ENCODE measurements at places on chromosomes 16 and 17. TPM values are rescaled to one million over a fixed set of nuclear protein-coding genes. Genes with fewer than 3 reads are reported as not detected.

- no peak for DNase-seq
Measured at GRCh38 chr17:49588726-49589576, 13.3 kb downstream of the NXPH3 start.

Gene NPIPB2
- total RNA-seq = 23.1 TPM

- DNase-seq = no peak
Measured at GRCh38 chr16:50227665-50228064, 38.7 kb upstream of the ADCY7 start.

Gene ARHGDIG
- total RNA-seq = 1.6 TPM

GRCh38 chr16:89375021-89375420, 115.3 kb downstream of the ANKRD11 start:
- no peak for DNase-seq

Gene DCAF7
- 74.8 TPM for total RNA-seq

Gene FLYWCH2
- 30.1 TPM for total RNA-seq

Gene HBZ
- 0.51 TPM for total RNA-seq

DNA sequence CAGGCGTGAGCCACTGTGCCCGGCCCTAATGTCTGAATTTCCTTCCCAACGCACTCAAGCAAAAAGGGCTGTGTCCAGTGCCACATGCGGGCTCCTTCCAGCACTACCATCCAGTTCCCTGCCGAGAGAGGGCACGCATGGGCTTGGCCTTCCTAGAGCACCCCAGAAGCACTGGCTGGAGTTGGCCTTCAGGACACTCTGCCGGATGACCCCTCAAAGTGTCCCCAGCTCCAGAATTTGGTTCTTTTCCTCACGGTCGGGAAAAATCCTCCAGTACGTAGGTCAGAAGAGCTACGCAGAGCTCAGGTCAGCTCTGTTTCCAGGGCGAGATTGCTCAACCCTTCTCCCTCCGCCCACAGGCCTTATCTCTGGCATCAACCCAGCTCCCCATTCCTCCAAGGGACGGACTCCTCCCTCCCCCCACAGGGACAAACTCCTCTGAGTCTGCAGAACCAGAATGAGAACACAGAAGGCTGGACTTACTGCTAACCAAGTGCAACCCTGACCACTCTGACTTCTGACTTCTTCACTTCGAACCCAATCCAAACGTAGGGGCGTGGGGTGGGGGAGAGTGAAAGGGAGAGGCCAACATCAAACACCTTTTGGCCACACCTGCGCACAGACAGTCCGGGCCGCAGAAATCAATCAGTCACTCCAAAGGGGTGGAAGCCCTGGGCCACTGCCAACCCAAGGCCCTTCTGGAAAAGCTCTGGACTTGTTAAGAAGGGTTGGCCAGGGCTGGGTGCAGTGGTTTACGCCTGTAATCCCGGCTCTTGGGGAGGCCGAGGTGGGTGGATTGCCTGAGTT, 3.6 kb downstream of the CDC42EP4 start:
- no peak for DNase-seq

GRCh38 chr16:68468842-68469241, 20.5 kb upstream of the SMPD3 start:
- no peak for DNase-seq

DNA sequence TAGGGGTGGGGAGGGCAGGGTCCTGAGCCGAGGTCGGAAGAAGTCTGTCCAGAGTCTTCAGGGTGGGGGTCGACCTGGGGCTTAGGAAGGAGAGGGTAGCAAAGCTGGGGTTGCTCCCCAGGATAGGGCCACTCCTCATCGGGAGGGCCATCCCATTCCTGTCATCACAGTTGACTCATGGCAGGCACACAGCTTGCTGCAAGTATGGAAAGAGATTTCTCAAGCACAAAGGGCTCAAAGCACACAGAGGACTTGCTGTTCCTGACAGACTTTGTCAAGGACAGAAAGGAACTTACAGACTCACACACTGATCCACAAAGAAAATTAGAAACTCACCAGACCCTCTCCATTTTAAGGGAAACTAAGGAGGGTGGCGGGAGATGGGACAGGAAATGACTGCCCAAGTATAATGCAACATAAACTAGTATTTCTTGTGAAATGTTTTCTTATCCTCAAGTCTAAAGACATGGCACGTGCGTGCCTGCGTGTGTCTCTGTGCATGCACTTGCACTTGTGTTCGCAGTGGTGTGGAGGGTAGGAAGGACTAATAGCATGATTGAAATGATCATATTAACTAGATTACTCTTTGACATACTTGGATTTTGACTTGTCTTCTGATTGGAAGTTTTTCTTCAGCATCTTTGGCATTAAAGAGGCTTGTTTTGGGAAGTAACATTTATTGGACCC, 2.4 kb downstream of the AOC2 start:
- DNase-seq = no peak

DNA sequence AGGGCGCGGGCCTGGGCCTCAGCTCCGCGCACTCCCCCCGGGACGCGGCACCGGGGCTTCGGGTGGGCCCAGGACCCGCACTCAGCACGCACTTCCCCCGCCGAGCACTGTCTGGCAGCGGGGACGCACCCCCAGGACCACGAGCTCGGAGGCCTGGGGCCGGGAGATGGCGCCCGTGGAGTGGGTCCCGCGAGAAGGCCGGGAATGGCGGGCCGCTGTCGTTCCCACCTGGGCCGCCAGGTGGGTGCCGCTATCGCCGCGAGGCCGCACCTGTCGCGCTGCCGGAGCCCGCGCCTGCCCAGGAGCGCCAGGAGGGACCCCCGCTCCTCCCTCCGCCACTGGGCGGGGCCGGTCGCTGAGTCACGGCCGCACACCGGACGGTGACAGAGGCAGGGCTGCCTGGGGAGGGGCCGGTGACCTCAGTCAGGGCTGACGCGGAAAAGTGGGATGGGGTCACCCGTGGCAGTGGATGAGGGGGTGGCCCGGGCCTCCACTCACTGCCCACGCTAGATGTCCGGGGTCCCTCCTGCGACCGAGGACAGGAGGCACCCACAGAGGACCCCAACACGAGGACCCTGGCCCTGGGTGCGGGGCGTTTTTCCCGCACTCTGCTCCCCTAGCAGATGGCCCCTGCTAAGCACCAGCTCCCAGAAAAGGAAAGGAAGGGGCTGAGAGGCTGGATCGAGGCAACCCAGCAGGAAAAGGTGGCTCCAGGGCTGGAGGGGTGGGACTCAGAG, 6.9 kb upstream of the ACTG1 start:
- peak; percentile 67 for DNase-seq

GRCh38 chr17:74694081-74694480, 18.6 kb downstream of the CD300LF start:
- no peak for DNase-seq

DNA sequence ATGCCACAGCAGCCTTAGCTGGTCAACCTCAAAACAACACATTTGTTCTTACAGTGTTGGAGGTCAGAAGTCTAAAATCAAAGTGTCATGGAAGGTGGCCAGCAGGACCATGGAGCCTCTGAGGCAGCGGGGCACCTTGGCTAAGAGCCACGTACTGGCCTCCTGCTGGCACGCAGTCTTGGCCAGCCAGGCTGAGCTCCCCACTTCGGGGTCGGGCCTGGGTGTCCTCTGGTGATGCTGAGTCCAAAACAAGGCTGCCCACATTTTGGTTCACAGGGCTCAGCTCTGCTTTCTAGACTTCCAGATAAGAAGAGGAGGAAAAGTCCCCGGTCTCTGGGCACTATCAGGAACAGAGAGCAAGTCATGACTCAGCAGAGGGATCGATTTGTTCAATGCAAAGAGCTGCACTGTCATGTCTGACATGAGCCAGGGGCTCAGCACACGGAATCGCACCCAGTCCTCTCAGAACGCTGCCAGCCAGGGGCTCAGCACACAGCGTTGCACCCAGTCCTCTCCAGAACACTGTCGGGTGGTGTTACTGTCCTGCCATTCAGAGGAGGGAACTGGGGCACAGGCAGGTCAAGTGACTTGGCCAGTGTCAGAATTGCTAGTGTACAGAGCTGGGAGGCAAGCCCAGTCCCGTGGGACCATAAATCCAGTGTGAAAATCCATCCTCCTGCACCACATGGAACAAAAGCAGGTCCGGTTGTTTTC, 2.5 kb downstream of the LGALS9 start:
- DNase-seq = no peak

DNA sequence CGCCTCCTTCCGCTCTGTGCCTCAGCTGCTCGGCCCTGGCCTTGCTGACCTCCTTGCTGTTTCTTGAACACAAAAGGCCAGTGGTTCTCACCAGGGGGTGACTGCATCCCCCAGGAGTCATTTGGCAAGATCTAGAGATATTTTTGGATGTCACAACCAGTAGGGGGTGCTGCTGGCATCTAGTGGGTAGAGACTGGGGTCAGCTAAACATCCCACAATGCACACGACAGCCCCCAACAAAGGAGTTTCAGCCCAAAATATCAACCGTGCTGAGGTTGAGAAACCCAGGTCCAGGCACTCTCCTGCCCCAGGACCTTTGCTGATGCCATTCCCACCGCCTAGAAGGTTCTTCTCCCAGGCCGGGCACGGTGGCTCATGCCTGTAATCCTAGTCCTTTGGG, 39.7 kb downstream of the ABCC6 start:
- no peak for DNase-seq

DNA sequence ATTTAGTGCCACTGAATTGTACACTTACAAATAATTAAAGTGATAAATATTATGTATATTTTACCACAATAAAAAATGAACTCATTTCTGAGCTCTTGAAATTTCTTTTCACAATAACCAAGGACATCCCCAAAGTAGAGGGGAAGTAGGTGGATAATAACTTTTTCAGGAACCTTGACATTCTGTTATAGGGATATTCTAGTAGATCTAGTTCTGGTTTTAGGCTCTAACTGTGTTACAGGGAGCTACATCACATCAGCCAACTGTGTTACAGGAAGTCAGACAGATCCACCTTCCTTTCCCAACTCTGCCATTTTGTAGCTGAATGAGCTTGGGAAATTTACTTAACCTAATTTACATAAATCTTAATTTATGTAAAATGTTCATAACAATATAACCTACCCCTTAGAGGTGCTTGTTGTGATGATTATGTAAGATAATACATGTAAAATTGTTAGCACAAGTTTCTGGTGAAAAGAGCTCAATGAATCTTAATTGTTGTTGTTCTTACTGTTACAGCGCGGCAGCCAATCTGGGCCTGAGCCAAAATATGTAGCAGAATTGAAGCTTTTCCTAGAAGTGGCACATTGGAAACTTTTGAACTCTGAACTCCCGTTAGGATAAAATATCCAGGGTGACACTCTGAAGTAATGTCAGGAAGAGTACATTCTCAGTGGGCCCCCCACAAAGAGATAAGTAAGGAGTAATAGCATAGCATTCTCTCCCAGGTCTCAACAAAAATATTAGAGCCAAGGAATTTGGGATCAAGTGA, 169.8 kb downstream of the AATF start:
- DNase-seq = no peak

Gene CFAP20
- total RNA-seq = 80.6 TPM

GRCh38 chr16:87145181-87146176, 171.7 kb downstream of the C16orf95 start:
- DNase-seq = no peak

DNA sequence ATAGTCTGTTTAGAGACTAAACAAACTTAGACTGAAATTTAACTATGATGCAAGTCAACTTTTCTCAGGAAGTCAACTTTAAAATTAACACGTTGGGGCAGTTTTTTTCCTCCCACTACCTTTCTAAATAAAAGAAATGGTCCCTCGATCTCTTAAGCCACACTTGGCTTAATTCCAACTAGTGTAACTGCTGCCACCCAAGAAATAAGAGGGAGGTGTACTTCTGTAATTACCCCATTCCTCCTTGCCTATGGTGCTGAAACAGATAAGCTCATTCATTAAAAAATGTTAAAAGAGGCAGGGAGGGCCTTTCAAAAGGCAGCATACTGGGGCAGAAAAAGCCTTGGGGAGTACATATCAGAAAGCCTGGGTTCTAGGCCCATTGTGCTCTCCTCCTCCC, 59.8 kb downstream of the NCOR1 start:
- no peak for DNase-seq

Gene DPEP1
- total RNA-seq = not detected

- DNase-seq = no peak
Measured at GRCh38 chr17:67546578-67547527, 169.8 kb downstream of the PITPNC1 start.

GRCh38 chr16:50606431-50607050, 58.3 kb downstream of the NKD1 start:
- DNase-seq = no peak

GRCh38 chr17:57102122-57102521, 17.1 kb downstream of the AKAP1 start:
- DNase-seq = no peak

DNA sequence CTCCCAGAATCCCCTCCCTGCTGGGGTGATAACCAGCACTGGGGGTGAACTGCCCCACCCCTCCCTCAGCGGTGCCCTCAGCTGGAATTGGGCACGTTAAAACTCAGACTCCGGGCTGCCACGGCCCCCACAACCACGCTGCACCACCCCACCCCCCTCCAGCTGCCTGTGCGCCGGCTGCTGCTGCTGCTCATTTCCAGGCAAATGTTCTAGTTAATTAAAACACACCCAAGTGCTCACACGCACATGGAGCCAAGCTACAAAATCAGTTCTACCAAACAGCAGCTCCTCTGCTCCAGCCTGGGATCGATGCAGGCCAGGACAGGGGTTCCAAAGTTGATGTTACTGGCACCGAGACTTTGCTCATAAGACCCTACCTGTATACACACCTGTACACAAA, 180.5 kb downstream of the ZNF423 start:
- no peak for DNase-seq

Gene SPAG7
- total RNA-seq = 65.6 TPM

DNA sequence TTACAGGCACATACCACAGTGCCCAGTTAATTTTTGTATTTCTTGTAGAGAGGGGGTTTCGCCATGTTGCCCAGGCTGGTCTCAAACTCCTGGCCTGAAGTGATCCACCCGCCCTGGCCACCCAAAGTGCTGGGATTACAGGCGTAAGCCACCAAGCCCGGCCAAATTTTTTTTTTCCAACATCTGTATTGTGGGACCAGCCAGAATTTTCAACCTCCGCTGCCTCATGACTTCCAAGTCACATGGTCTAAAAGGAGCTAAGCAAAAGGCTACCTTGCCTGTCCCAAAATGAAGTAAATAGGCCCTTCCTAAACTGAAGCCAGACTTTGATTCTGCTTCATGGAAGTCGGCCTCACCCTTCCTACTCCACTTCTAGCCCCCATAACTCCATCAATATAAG, 4.2 kb upstream of the SPAG7 start:
- DNase-seq = no peak

DNA sequence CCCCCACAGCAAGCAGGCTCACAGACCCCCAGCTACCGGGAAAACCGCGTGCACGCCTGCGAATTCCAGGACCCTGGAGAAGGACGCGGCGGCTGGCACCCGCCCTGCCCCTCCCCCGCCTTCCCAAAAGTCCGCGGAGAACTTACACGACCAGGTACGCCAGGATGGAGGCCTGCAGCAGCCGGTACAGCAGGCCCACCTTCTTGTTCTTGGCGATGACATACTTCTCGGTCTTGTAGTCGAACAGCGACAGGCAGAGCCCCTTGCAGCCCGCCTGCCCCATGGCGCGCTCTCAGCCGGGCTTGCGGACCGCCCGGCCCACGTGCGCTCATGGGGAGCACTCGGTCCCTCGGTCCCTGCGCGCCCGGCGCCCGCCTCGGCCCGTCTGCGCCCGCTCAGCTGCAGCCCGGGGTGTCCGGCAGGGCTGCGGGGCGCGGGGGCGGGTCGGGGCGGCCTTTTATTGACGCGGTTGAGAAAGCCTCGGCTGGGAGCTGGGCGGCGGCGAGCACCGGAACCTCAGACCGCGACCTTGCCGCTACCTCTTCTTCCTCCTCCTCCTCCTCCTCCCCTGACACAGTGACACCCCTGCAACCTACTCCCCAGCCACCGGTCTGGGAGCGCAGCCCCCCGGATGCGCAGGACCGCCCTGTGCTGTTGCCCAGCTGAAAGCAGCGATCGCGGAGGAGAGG, at the start of gene P2RX5:
P2RX5 (minus strand) TSS at position 433 of the 689 bp plus-strand sequence; CDS start at position 283, 150 bp downstream.
- peak; percentile 30 for DNase-seq

Gene PRAC1
- not detected for total RNA-seq

Gene SRL
- total RNA-seq = not detected

Gene CHST6
- not detected for total RNA-seq

Measured in T-cell (primary cell).